ENCODE measurements at places on chromosomes 2 and 18.

DNA sequence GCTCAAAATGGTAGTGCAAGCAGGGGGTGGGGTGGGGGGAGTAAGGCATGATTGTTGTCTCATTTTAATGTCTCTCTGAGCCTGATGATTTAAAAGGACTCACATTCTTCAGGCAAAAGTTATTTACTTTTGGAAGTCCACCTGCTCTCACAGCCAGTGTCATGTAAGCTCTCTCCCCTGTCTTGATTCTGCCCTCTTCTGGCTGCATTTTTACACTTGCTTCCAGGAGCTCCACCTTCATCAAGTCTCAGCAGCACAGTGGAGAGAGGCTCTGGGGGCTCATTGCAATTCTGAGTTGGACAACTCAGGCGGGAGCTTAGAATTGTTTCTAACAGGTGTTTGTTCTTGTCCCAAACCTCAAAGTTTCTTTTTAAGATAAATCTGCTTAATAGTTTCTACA lies 39.2 kb downstream of the GNAL start:
- peak; percentile 77 for DNase-seq

DNA sequence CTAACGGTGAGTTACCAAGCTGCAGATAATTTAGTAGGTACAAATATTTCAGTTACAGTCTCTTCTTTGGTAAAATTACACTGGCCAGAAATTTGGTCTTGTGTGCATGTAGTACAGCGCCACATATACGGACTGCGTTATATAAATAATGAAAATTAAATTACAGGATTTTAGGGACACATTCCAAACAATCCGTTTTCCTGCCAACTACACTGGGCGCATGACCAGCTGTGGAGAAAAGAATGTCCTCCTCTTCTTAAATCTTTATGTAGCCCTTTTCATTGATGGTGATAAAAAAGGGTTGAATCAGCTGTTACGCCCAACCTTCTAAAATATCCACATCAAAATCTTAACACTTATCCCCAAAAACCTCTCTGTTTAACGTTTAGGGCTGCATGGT lies 37.5 kb downstream of the TCF4 start:
- no peak for DNase-seq

GRCh38 chr18:22182884-22183697 lies 13.7 kb downstream of the GATA6 start:
- no peak for DNase-seq

- peak; percentile 42 for DNase-seq
Observed at GRCh38 chr18:58405107-58405898, 223.6 kb downstream of the ALPK2 start.

DNA sequence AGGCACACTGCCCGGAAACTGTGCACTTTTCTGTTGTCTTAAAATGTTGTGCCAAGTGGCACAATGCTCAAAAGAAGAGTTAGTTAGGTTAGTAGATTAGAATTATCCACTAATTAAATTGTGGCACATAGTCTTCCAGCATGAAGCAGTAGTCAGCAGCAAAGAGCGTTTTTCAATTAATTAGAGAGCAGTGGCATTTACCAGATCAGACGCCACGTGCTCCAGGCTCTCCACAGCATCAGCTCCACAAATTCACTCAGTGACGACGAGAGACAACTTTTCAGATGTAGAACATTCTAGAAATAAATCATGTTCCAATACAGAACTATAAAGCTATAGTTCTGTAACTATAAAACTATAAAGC lies 16.4 kb upstream of the RTTN start:
- DNase-seq, result no peak

- DNase-seq, result no peak
Observed at GRCh38 chr2:18540872-18541271, 19.6 kb downstream of the RDH14 start.

- peak; percentile 88 for DNase-seq
Observed at GRCh38 chr2:120346026-120346666, at the start of gene INHBB. TSS of gene INHBB (plus strand) at chr2:120346136. CDS start at chr2:120346189, 53 bp downstream.

GRCh38 chr2:28142386-28142785 lies 250.3 kb upstream of the FOSL2 start:
- DNase-seq, result no peak

DNA sequence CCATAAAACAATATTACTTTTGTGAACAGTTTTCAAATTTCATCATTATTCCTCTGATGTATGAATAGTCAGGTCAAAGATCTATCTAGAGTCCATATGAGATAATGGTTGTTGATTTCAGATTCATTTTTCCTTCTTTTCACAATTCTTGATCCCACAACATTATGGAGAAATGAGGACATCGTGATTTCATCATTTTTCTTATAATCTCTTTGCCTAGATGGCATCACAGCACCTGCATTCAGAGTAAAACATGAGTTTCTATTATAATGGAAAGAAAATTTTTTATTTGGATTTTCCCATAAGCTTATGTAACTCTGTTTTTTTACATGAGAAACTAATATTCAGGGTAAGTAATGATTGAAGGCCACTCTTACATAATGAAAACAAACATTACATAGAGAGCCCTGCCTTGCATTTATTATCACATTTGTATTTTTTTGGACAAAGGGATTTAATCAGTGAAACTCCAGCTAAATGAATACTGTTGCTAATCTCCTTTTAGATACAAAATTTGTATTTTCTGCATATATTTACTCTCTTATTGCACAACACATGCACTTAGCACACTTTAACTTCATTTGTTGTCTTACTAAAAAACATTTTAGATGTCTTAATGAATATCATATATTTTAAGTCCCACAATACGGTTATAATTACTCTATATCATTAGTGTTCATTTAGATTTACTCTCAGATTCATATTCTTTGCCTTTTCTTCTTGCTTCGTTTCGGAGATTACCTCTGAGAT lies 188.4 kb upstream of the KYNU start:
- no peak for DNase-seq

GRCh38 chr2:89848763-89849368 lies 1157.4 kb downstream of the RPIA start:
- DNase-seq, result no peak

- DNase-seq, result no peak
Observed at GRCh38 chr18:55497825-55498403, 90.1 kb downstream of the TCF4 start.

GRCh38 chr2:201730651-201731285 lies 32.3 kb upstream of the MPP4 start:
- DNase-seq, result no peak

GRCh38 chr2:172533687-172534086 lies 22.2 kb upstream of the PDK1 start:
- DNase-seq, result no peak

GRCh38 chr2:26578581-26578980 lies 62.6 kb downstream of the CIB4 start:
- DNase-seq, result no peak

- no peak for DNase-seq
Observed at GRCh38 chr18:8300751-8301410, 308.4 kb upstream of the RAB12 start.

DNA sequence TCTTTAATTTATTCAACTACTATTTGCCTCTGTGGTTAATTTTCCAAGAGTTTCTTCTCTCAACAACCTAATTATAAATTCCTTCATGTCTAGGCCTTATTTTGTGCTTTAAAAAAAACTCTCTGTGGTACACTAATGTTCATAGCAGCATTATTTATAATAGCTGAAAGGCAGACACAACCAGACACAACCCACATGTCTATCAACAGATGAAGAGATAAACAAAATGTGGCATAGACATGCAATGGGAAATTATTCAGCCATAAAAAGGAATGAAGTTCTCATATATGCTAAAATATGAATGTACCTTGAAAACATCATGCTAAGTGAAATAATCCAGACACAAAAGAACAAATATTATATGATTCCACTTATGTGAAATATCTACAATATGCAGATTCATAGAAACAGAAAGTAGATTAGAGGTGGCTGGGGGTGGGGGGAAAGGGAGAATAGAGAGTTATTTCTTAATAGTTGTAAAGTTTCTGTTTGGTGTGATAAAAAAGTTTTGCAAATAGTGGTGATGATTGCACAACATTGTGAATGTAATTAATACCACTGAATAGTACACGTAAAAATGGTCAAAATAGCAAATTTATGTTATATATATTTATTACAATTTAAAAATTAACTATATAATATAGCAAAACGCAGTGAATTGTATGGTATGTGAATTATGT lies 28.1 kb upstream of the RASGRP3 start:
- no peak for DNase-seq

- DNase-seq, result no peak
Observed at GRCh38 chr2:113075030-113075429, 7.3 kb downstream of the IL1F10 start.

DNA sequence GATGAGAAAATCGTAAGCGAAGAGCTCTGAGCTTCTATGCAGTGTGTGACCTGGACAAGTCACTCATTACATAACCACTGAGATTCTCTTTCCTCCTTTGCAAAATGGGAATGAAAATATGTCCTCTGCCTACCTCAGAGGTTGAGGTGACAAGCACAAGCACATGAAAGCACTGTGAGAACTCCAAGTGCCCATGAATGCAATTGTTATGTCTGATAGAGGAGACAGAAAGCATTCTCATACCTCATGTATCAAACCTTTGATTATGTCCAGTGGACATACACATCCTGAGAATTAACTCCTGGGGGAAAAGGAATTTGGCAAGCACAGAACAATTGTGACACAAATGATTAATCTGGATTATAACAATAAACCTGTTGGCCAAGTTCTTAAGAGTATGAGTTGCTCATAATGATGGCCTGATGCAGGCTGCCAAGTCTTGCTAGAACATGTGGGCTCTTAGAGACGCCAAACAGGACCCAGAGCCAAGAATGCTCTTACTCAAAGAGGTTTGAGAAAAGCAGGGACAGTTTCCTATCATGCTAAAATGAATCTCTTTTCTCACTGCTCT lies 8.5 kb upstream of the RMDN2 start:
- DNase-seq, result no peak

DNA sequence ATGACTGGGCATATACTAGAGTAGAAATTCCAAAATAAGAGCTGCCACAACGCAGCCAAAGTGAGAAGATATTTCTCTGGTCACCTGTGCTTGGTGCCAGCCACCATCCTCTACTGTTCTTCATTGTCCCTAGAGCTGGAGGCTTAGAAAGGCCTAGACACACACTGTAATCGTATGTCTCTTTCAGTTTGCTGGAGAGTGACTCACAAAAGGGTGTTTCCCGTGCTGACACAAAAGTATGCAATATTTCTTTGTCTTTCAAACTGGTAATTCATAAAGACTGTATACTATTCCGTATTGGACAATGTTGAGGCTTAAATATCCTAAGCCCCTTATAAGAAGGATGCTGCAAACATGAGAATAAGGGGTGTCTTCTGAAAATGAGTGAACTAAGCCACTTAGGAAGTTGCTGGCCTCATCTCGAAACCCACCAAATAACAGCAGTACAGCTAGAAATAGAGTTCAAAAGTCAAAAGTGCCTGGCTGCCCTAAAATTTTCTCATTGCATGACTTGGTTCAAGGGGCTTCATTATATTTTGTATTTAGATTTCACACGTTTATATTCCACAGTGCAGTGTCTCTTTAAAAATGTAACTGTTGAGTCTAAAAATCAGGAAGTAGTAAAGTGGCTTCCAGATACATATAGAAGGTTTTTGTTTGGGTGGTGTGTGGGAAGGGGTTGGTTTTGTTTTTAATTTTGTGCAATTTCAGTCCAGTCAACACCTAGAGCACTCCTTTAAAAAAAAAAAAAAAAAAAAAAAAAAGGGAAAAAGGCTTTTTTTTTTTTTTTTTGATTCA lies 601.1 kb downstream of the ARHGAP15 start:
- no peak for DNase-seq

GRCh38 chr2:232073699-232074098 lies 112.2 kb downstream of the DIS3L2 start:
- DNase-seq, result no peak

DNA sequence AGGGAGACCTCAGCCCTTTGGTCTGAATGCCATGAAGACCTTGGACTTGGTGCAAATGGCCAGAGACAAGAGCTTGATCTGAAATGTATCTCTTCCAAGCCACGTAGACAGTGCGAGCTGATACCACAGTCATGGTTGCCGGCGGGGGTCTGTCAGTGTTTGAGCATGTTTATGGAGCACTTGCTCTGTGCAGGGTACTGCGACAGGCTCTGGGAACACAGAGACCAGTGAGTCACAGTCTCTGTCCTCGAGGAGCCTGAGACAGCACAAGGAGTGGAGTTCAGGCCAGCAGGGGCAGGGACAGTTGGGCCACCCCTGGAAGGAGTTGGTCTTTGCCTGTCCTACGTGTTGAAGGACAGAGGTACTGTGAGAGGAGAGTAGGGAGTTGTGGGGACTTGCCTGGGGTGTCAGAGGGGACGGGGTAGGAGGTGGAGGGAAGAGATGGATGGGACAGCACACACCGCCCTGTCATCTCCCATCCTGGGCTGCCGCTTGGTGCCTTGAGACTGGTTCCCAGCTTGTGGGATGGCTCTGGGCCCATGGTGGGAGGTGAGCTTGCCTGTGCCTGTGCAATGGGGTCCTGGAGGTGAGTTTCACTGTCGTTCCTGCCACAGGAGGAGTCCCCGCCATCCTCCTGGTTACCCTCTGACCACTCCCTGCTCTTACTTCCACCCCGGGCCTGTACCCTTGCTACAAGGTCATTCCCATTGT lies 39.5 kb downstream of the ATP6V1C2 start:
- no peak for DNase-seq

GRCh38 chr2:144500563-144500962 lies 19.4 kb downstream of the ZEB2 start:
- DNase-seq, result no peak

- DNase-seq, result no peak
Observed at GRCh38 chr2:105611811-105612424, 132.8 kb upstream of the NCK2 start.

GRCh38 chr2:45683292-45683691 lies 31.8 kb downstream of the PRKCE start:
- DNase-seq, result no peak

DNA sequence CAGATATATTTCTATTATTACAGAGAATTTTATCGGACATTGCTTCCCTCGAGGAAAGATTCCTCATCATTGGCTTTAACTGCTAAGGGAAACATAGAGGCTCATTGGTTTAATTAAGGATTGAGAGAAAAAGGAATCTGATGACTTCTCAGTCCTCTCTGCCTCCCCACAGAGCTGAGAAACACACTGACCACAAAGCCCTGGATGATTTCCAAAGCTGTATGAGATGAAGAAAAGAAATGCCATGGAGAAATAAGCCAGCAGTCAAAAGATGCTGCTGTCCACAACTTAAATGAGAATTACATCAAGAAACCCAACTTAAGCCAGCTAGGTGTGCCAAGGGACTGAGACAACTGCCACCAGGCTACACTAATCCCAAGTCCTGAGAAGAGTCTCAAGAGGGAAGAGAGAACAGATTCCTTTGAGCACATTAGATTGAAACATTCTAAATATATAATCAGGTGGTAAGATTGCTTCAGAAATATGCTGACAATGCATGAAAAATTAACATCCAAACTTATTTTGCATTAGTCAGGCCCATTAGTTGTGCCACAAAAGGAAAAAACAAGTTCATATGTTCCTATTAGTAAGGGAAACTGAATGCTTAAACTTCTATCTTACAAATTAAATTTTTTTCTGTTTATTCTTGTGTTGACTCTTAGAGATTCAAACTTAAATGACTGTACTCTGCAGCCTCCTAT lies 308.1 kb upstream of the CYRIA start:
- no peak for DNase-seq

GRCh38 chr18:57347784-57348183 lies 4.6 kb upstream of the ST8SIA3 start:
- DNase-seq, result no peak

Measured in H7 (cell line).